ENCODE measurements at places on chromosomes 12 and 14.

DNA sequence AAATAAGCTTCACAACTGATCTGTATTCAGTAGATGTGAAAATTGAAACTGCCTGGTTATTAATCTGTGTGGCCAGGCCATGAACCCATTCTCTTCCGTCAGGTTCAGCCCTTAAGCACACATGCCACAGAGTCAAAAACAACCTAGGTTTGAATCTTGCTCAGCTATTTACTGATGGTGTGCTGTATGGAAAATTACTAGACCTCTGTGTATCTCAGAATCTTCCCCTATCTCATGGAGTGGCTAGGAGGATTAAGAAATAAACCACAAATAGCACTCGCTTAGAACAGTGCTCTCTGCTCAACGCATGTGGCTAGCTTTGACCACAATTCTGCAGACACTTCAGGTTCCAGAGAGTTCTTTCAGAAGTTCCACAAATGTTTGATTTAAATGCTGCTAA, 240.7 kb upstream of the PLEKHG7 start:
- peaks cover 12% of the 10 kb centered on the region for H3K4me1 ChIP-seq
- H3K27ac ChIP-seq: no peak overlapping the region
- DNase-seq: no peak
- no peaks in the 10 kb centered on the region for H3K36me3 ChIP-seq

GRCh38 chr14:82897469-82898308, 1364.0 kb upstream of the SEL1L start:
- no peak overlapping the region for H3K4me3 ChIP-seq
- H3K27ac ChIP-seq: no peak overlapping the region
- H3K27me3 ChIP-seq: no peaks in the 10 kb centered on the region
- H3K4me1 ChIP-seq: no peaks in the 10 kb centered on the region

DNA sequence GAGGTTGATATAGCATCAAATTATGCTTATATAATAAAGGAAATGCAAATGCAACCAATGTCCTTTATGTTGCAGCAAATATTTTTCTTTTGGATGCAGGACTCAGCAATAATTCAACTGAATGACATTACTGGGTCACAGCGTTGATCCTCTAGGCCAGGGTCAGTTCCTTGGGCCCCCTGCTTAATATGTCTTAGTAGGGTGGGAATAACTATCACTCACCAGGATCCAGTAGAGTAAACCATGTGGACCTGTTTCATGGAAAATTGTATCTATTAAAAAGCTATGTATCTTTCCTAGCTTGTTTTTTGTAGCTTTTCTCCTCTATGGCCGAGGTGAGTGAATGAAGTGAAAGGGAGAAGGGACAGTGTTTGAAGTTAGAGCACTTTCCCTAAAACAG, 161.5 kb upstream of the SSTR1 start:
- H3K4me3 ChIP-seq: no peak overlapping the region
- H3K27ac ChIP-seq: no peak overlapping the region
- H3K36me3 ChIP-seq: no peaks in the 10 kb centered on the region
- H3K27me3 ChIP-seq: no peaks in the 10 kb centered on the region
- no peak for DNase-seq

- no peak overlapping the region for H3K4me3 ChIP-seq
- no peaks in the 10 kb centered on the region for H3K4me1 ChIP-seq
- no peak for DNase-seq
- H3K27ac ChIP-seq: no peak overlapping the region
These were observed 55.4 kb downstream of the TMEM121 start for GRCh38 chr14:105581551-105582341.

GRCh38 chr12:79848339-79848738, 86.6 kb downstream of the PPP1R12A start:
- no peak overlapping the region for H3K4me3 ChIP-seq
- no peak for DNase-seq
- no peak overlapping the region for H3K27ac ChIP-seq
- no peaks in the 10 kb centered on the region for H3K36me3 ChIP-seq
- no peaks in the 10 kb centered on the region for H3K4me1 ChIP-seq

GRCh38 chr12:26428420-26428819, 233.0 kb downstream of the SSPN start:
- H3K27me3 ChIP-seq: no peaks in the 10 kb centered on the region
- H3K4me3 ChIP-seq: no peak overlapping the region
- no peaks in the 10 kb centered on the region for H3K4me1 ChIP-seq
- no peak overlapping the region for H3K27ac ChIP-seq
- no peak for DNase-seq
- no peaks in the 10 kb centered on the region for H3K36me3 ChIP-seq
